ENCODE measurements at places on chromosomes 4 and X.

- DNase-seq = no peak
Measured at GRCh38 chr4:31548021-31548420, 827.9 kb downstream of the PCDH7 start.

DNA sequence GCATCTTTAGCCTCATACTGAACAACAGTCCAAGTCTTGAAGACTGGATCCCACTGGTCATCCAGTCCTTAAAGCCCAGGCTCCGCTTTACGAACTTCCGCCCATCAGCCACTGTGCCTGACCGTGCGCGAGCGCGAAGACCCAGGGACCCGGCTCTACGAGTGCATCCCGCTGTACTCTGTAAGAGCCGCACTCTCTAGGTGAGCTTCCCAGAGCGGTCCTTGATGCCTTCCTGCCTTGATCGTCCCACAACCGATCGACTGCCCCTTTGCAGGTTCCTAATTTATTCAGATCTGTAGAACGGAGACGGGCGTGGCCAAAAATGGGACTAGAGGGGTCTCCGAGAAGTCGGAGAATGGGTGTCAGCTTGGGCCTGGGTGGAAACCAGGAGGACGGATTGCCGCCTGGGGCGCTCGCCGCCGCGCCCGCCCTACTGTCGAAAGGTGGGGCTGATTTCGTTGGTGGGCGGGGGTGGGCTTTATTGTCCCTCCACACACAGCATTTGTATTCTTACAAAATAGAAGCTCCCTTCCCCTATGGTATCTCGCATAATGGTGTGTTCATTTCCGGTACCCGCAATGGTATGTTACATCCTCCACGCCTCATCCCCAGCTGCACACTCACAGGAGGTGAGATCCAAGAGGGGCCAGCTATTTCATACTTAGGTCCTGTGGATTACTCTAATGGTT is 42.3 kb upstream of the FAM156A start:
- no peak for DNase-seq

DNA sequence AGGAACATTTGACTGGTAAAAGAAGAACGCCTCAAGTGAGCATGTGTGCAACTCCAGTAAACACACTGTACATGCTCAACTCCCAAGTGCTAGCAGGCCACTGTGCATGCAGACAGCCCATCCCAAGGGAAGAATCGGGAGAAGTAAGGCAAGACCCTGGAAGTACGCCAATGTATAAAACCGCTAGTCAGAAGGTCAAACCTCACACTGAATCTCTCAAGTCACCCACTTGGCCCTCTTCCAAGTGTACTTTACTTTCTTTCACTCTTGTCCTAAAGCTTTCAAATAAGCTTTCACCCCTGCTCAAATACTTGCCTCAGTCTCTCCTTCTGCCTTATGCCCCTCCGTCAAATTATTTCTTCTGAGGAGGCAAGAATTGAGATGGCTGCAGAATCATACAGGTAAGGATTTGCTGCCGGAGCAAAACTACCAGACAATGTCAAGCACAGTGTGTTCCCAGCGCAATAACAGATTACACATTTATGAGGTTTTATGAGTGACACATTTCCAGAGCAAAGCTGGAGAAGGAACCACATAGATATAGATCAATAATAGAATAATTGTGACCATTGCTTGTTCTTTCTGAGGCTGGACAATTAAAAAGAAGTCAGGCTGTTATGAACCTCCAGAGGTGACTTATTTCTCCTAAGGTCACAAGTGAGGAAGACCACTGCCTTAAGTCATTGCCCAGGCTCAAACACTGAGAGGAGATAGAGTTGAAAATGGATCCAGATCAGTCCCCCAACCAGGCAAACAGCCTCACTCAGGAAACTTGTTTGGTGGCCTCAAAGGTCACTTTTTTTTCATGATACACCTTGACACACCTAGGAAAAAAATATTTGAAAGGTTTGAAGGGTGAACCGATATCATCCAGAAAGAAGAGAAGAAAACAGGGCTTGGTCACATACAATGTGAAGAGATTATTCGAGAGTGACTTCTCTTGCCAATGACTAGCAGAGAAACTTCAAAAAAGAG is 26.3 kb downstream of the CXCL1 start:
- DNase-seq = no peak

- no peak for DNase-seq
Measured at GRCh38 chr4:188433741-188434315, 294.6 kb downstream of the TRIML1 start.

GRCh38 chr4:12359420-12359819 is 930.7 kb upstream of the HS3ST1 start:
- DNase-seq = no peak

DNA sequence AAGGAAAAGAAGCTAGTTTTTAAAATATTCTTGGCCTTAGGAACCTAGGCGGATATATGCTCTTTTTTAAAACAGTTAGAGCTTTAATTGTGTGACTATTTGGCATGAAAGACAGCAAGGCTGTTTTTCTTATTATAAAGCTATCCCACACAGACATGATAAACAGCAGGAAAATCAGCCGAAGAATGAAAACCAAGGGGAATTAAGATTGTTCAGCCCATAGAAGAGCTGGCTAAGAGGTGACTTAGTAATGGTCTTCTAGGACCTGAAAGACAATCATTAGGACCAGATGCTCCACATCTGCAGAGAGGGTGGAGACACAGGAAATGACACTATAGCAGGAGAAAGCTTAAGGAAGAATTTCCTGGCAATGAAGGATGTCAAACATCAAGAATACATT is 171.4 kb upstream of the NRK start:
- DNase-seq = no peak

- no peak for DNase-seq
Measured at GRCh38 chrX:148135738-148136137, 154.6 kb downstream of the FMR1NB start.

- DNase-seq = no peak
Measured at GRCh38 chr4:134567461-134567860, 365.9 kb upstream of the PABPC4L start.

GRCh38 chr4:72358483-72358882 is 210.5 kb downstream of the ADAMTS3 start:
- DNase-seq = no peak

- DNase-seq = no peak
Measured at GRCh38 chr4:10173037-10173753, 56.6 kb upstream of the WDR1 start.

- DNase-seq = no peak
Measured at GRCh38 chrX:28591542-28591941, 4.3 kb downstream of the IL1RAPL1 start.

GRCh38 chrX:134512566-134512965 is 52.6 kb downstream of the HPRT1 start:
- DNase-seq = peak; percentile 66

DNA sequence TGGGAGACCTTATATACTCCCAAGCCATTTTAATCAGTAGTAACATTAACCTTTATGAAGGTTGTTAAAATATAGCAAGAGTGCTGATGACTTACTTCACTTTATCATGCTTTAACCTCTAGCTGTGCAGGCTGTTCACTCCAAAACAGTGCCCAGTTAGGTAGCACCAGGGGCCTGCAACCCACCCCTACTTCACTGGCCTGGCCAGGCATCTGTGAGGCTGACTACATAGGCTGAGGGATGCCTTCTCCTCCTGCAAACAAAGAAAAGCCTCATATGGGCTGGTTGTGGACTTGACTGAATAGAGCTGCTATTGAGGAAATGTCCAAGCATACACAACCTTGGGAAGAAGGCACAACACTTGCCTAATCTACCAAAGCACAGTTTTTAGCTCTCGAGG is 172.8 kb downstream of the SHROOM3 start:
- no peak for DNase-seq

- no peak for DNase-seq
Measured at GRCh38 chr4:1808396-1808795, 15.3 kb downstream of the FGFR3 start.

- no peak for DNase-seq
Measured at GRCh38 chr4:106019771-106020170, 124.5 kb downstream of the NPNT start.

- DNase-seq = no peak
Measured at GRCh38 chr4:138749303-138749702, 266.3 kb upstream of the NOCT start.

DNA sequence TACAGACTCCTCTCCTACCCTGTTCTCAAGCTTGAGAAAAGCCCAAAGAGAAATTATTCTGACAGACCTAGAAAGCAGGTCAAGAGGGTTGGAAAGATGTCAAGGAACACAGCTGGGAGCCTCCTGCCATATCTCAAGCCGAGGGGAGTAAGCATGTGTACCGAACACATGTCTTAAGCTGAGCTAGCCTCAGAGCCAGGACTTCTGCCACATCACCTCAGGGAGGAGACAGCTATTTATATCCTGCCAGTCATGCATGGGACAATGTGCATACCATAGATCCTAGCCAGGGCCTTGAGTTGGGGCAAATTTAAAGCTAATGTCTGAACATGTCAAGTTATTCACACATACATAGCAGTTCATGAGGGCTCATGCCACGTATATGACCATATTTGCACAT is 11.8 kb downstream of the TMEM31 start:
- DNase-seq = no peak

DNA sequence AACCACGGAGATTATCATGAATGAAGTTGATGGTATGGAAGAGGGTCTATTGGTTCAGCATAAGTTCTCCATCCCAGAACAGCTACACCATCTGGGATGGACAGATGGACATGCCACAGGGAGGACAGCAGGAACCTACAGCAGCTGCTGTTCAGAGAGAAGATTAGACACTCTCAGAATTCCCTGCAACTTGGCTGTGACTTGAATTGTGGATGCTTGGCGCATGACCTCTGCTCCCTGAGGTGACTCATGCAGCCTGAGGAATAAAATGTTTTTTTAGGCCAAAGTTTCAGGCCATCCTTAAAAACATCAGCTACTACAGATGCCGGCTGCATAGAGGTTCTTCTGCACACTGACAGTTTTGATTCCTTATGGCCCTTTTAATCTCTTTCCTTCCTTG is 97.3 kb downstream of the RS1 start:
- DNase-seq = no peak

- no peak for DNase-seq
Measured at GRCh38 chr4:184653650-184654049, 4.1 kb downstream of the PRIMPOL start.

DNA sequence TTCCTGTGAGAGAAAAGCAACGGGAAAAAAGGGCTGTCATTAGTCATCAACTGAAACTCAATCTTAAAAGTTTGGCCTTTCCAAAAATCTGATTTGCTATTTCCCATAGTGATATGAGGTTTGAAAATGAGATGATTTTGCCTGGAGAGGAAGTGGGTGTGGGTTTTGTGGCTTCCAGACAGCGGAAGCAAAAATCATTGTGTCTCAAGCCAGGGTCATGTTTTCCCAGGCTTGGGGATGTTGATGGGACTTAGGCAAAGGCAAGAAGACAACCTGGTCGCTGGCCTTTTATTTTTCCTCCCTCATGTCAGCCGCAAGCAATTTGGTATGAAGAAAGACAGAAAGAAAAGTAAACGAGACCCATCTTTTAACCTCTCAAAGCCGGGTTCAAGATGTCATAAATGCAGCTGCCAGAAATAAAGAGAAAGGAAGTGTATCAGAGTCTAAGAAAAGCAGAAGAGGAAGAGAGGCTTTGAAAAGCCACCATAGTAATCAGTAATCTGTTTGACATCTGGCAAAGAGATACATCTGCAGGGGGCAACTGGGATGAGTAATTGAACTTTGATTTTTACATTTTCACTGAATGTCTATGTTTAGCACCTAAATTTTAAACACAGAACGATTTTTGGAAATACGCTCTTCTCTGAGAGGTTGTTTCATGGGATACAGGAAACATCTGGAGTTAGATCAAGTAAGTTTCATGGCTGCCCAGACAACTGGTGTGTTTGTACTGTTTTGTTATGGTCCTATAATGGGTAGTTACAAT is 521.6 kb upstream of the SLIT2 start:
- DNase-seq = no peak

DNA sequence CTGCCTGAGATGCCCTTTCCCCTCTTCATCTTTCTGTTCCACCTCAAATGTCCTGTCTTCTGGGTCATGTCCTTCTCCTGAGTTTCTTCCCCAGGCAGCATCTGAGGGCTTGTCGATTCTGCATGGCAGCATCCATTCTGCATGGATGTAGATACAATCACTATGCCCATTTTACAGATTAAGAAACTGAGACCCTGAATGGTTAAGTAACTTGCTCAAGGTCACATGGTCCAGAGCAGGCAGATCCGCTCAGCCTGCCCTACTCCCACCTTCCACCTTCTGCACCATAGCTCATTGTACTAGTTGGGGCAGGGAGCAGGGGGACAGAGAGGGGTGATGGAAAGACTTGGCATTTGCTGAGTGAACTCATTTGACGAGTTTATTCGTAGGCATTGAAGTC is 32.0 kb downstream of the ZNF185 start:
- DNase-seq = peak; percentile 2

- no peak for DNase-seq
Measured at GRCh38 chrX:139018436-139018835, 306.9 kb upstream of the FGF13 start.

DNA sequence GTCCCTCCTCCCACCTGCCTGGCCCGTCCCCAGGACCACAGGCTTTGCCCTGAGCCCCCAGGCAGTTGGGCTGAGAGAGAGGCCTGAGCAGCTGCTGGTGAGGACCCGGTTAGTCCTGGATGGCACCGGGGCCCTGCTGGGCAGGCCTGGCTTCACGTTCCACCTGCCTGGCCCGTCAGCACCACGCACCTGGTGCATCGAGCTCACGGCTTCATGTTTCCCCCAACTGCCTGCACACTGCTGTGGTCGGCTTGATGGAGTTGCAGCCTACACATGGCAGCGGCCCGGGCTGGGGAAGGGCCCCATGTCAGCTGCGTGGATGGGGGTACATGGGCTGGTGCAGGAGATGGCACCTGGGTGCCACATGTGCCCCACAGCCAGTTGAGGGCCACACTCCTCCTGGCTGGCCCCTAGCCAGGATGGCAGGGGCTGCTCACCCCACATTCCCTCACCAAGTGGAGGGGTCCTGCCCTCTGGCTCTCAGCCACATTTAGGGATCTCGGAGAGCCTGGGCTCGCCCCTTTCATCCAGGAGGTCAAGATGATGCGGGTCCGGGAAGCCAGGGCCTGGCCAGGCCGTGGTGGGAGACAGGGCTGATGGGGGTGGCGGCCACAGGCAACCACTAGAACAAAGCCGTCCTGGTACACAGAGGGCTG is 28.5 kb downstream of the NKX1-1 start:
- peak; percentile 57 for DNase-seq

- DNase-seq = no peak
Measured at GRCh38 chr4:11367371-11367770, 61.3 kb downstream of the HS3ST1 start.

DNA sequence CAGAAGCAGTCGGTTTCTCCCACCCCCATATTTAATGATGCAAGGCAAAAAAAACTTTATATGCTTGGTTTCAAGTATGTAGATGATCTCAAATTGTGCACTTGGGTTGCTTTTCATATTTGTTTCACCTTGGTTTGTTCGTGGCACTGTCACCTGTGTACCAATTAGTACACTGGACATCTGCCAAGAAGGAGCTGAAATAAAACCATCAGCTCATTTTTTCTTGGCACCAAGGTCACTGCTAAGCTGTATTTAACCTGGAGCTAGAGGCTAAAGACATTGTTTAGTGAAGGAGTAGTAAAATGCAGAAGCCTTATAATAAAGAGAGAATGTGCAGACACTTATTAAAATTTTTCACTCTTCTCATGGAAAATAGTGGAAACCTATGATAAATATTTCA is 430.8 kb downstream of the ARHGAP24 start:
- DNase-seq = no peak

GRCh38 chr4:69445388-69445787 is 50.3 kb downstream of the UGT2B4 start:
- DNase-seq = no peak

- DNase-seq = no peak
Measured at GRCh38 chr4:39937683-39938268, 39.9 kb downstream of the PDS5A start.
